ENCODE measurements at places on chromosomes 2 and 18. TPM values are rescaled to one million over a fixed set of nuclear protein-coding genes. Genes with fewer than 3 reads are reported as not detected.

DNA sequence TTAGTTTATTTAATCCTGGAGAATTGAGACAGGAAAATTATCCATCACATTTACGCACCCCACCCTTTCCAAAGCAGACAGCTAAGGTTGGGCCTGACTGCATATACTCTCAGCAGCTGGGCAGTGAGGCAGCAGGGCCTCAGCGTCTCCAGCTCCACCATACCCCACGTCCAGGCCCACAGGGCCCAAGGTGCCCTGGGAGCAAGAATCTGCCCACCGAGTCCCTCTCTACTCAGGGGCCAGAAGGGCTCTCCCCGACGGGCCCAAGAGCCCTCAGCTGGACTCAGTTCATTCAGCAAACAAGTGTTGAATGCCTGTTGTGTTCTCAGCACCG, 126.3 kb downstream of the SEPTIN10 start:
- H3K27me3 ChIP-seq, result no peaks in the 10 kb centered on the region
- H3K4me3 ChIP-seq, result no peak overlapping the region
- DNase-seq, result no peak
- peak overlapping the region; percentile 75 for H3K27ac ChIP-seq

RAB17 gene
- 0.32 TPM for total RNA-seq

DNA sequence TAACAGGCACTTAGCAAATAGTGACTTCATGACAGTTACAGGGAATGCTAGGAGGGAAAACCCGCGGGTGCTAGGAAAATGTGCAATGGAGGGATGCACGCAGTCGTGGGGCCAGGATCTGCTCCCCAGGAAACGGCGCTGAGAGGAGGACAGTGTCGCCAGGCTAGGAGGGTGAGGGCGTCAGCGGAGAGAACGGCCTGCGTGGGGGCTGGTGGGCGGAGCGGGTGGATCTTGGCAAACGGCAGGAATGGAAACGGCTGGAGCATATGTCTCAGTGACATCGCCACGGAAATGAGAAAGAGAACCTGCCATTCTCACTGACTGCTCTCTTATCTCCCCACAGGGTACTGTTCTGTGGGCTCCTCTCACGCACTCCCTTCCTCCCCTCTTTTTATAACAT, 478.5 kb upstream of the ID2 start:
- no peak for DNase-seq
- H3K27me3 ChIP-seq, result no peaks in the 10 kb centered on the region
- H3K27ac ChIP-seq, result no peak overlapping the region
- no peaks in the 10 kb centered on the region for H3K36me3 ChIP-seq
- H3K4me1 ChIP-seq, result no peaks in the 10 kb centered on the region

- H3K27me3 ChIP-seq, result no peaks in the 10 kb centered on the region
- DNase-seq, result no peak
- no peaks in the 10 kb centered on the region for H3K36me3 ChIP-seq
- no peak overlapping the region for H3K4me3 ChIP-seq
- H3K4me1 ChIP-seq, result no peaks in the 10 kb centered on the region
Observed at GRCh38 chr18:4181086-4181485, 274.0 kb downstream of the DLGAP1 start.

DNA sequence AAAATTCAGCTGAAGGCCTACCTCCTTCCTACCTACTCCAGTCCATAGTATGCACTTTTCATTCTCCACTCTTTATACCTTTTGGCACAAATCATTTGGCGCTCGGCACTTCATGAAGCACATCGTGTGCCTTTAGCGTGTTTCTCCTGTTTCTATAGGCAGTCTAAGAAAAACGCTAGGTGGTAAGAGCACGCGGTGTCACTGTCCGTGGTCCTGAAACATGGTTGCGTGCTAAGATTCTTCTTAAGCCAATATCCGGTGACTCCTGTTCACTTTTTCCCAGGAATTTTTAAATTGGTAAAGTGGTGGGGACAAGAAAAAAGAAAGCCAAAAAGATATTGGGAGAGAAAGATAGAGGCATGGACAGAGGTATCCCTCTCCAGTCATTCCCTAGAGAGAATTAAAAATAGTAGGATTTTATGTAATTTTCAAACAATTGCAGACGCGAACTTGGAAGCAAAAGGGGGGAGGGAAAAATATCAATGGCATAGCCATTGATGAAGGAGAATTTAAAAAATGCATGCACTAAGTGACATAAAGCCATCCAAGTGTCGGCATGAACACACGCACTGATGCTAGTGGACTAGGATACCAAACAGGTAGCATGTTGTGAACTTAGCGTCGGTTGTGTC, 1.4 kb upstream of the CTNNA2 start:
- no peaks in the 10 kb centered on the region for H3K27me3 ChIP-seq
- no peak overlapping the region for H3K27ac ChIP-seq
- no peak overlapping the region for H3K4me3 ChIP-seq
- H3K36me3 ChIP-seq, result no peaks in the 10 kb centered on the region

DNA sequence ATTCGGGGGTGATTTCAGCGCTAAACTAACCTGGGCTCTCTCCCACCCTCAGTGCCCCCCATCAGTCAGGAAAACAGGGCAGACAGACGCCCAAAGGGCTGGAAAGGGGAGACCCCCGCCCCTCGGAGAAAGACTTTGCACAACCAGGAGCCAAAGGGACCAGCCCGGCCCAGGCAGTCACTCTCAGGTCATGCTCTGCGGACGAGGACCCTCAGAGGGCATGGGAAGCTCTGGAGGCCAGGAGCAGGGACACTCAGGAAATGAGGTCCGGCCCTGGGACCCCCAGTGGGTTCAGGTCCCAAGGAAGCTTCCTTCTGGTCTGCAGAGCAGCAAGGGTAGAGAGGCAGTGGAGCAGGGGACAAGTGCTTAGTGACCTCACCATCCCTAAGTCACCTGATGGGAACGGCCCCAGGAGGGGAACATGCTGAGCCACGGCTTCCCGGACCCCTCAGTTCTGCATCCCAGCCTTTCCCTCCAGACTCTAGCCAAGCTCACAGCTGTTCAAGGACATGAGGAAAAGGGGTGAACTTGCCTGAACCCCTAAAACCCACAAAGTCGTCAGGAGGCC, 88.0 kb upstream of the GPC1 start:
- DNase-seq, result no peak
- no peak overlapping the region for H3K27ac ChIP-seq
- H3K27me3 ChIP-seq, result no peaks in the 10 kb centered on the region
- H3K4me1 ChIP-seq, result no peaks in the 10 kb centered on the region
- H3K36me3 ChIP-seq, result no peaks in the 10 kb centered on the region
- no peak overlapping the region for H3K4me3 ChIP-seq

DNA sequence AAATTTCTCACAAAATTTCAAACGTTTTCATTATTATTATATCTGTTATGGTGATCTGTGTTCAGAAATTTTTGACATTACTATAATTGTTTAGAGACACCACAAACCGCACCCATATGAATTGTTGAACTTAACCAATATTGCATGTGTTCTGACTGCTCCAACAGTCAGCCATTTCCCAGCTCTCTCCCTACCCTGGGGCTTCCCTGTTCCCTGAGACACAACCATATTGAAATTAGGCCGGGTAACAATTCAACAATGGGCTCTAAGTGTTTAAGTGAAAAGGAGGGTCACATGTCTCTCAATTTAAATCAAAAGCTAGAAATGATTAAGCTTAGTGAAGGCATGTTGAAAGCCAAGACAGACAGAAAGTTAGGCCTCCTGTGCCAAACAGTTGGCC, 424.0 kb downstream of the DSC3 start:
- H3K4me3 ChIP-seq, result no peak overlapping the region
- H3K27ac ChIP-seq, result no peak overlapping the region
- H3K36me3 ChIP-seq, result no peaks in the 10 kb centered on the region
- H3K27me3 ChIP-seq, result no peaks in the 10 kb centered on the region

- H3K27me3 ChIP-seq, result no peaks in the 10 kb centered on the region
- no peak overlapping the region for H3K4me3 ChIP-seq
- no peak for DNase-seq
- H3K36me3 ChIP-seq, result peaks cover 53% of the 10 kb centered on the region
- no peaks in the 10 kb centered on the region for H3K4me1 ChIP-seq
Observed at GRCh38 chr2:105291981-105292380, 37.6 kb downstream of the TGFBRAP1 start.

KLHL41 gene
- total RNA-seq, result 0.21 TPM

DNA sequence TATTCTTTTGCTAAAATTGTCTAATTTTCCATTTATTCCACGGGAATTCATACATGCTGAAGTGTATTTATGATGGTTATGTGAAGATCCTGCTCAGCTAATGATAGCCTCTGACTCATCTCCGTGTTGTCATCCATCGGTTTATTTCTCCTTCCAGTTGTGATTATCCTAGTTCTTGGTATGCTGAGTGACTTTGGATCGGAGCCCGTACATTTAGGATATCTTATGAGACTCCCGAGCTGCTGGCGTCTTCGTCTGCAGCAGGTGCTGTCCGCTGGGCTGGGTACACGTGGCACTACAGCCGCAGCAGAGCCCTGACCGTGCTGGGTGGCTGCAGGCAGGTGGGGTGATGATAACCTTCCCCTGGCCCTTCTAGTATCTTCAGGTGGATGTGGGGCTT, 40.1 kb upstream of the GALR1 start:
- H3K27ac ChIP-seq, result no peak overlapping the region
- no peaks in the 10 kb centered on the region for H3K4me1 ChIP-seq
- no peaks in the 10 kb centered on the region for H3K27me3 ChIP-seq
- H3K36me3 ChIP-seq, result no peaks in the 10 kb centered on the region
- no peak overlapping the region for H3K4me3 ChIP-seq

DNA sequence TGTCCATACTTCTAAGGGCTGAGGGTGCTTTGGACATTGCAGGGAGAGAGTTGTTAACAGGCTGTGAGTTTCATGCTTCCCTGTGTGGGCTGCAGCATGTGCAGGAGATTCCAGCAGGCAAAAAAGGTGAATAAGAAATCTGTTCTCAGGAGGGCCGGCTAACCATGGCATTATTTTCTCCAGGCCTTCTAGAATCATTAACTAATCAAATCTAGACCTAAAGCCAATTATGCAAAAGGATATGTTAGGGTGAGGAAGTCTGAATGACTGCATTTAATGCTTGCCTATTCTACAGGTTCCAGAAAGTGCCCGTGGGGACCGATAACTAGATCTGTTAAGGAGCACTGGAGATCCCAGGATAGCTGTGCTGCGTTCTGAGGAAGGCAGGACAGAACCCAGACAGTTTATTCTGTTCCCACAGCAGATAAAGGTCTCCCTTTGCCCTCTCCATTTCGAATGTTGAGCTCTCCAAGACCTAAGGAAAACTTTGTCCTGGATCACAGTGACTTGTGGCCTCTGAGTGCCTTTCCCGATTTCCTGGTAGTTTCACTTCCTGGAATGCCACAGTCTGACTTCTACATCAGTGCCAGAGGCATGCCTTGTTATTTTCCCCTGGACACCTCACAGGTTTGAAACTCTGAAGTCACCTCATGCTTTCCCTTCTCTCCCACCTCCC, 50.0 kb upstream of the ZFP36L2 start:
- no peak for DNase-seq
- H3K4me3 ChIP-seq, result no peak overlapping the region
- H3K36me3 ChIP-seq, result no peaks in the 10 kb centered on the region
- peaks cover 15% of the 10 kb centered on the region for H3K4me1 ChIP-seq

- DNase-seq, result no peak
- no peaks in the 10 kb centered on the region for H3K4me1 ChIP-seq
- no peak overlapping the region for H3K27ac ChIP-seq
- H3K4me3 ChIP-seq, result no peak overlapping the region
- no peaks in the 10 kb centered on the region for H3K36me3 ChIP-seq
Observed at GRCh38 chr2:15666861-15667808, 75.5 kb downstream of the DDX1 start.

DNA sequence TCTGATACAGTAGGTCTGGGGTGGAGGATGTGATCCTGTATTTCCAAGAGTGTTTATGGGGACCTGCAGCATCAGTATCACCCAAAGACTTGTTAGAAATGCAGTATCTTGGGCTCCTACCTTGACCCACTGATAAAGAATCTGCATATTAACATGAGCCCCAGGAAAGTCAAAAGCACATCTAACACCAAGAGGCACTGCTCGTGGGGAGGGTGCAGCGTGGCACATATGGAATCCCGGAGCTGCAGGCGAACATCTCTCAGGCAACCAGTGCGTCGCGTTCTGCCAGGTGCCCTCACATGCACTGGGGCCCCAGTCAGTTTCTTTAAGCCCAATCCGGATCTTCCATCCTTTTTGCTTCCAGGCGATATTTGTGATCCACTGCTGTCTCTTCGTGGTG, 41.3 kb upstream of the ASB18 start:
- H3K27ac ChIP-seq, result no peak overlapping the region
- no peak for DNase-seq
- H3K4me3 ChIP-seq, result no peak overlapping the region
- H3K36me3 ChIP-seq, result no peaks in the 10 kb centered on the region
- H3K4me1 ChIP-seq, result no peaks in the 10 kb centered on the region

FRZB gene
- total RNA-seq, result 42.5 TPM

GRCh38 chr2:204896146-204896545, 350.9 kb downstream of the PARD3B start:
- no peaks in the 10 kb centered on the region for H3K27me3 ChIP-seq
- H3K27ac ChIP-seq, result no peak overlapping the region
- no peaks in the 10 kb centered on the region for H3K36me3 ChIP-seq
- no peaks in the 10 kb centered on the region for H3K4me1 ChIP-seq

TAF4B gene
- total RNA-seq, result 3.0 TPM

SLC38A11 gene
- total RNA-seq, result not detected

- no peak for DNase-seq
- H3K36me3 ChIP-seq, result no peaks in the 10 kb centered on the region
- peak overlapping the region; percentile 41 for H3K27ac ChIP-seq
Observed at GRCh38 chr2:96898641-96899412, 28.9 kb upstream of the SEMA4C start.

CSRNP3 gene
- 2.8 TPM for total RNA-seq

RGPD4 gene
- total RNA-seq, result not detected

CNGA3 gene
- not detected for total RNA-seq

GRCh38 chr18:55737266-55737665, 149.3 kb upstream of the TCF4 start:
- DNase-seq, result no peak
- no peaks in the 10 kb centered on the region for H3K27me3 ChIP-seq
- H3K4me1 ChIP-seq, result peaks cover 6% of the 10 kb centered on the region
- H3K4me3 ChIP-seq, result no peak overlapping the region
- H3K27ac ChIP-seq, result no peak overlapping the region

- peaks cover 3% of the 10 kb centered on the region for H3K36me3 ChIP-seq
- no peak for DNase-seq
- H3K4me1 ChIP-seq, result no peaks in the 10 kb centered on the region
- H3K4me3 ChIP-seq, result no peak overlapping the region
- H3K27ac ChIP-seq, result no peak overlapping the region
Observed at GRCh38 chr2:11257078-11257477, 87.4 kb downstream of the ROCK2 start.

- H3K27ac ChIP-seq, result no peak overlapping the region
- peaks cover 50% of the 10 kb centered on the region for H3K36me3 ChIP-seq
- no peaks in the 10 kb centered on the region for H3K27me3 ChIP-seq
Observed at GRCh38 chr2:164692114-164692513, 70.8 kb upstream of the GRB14 start.

DNA sequence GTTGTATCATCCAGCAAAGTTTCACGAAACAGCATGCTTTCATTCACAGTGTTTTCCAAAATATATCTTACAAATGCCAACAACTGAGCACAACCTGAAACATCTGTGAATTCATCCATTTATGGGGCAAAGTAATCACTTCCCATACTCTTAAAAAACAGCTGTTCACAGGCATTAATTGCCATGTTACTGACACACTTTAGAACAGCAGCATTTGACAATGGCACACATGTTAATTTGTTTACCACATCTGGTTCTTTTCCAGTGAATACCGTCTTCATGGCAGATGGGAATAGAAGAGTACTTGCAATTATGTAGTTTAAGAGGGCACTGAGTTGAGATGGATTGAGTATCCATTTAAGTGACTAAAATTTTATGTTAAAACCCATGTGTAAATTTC, 347.4 kb upstream of the LRP1B start:
- H3K27ac ChIP-seq, result no peak overlapping the region
- no peaks in the 10 kb centered on the region for H3K36me3 ChIP-seq
- H3K4me1 ChIP-seq, result no peaks in the 10 kb centered on the region
- no peaks in the 10 kb centered on the region for H3K27me3 ChIP-seq

Data from ascending aorta (tissue), 2 donors.